KBM-7 (cell line): ENCODE measurements at places on chromosomes 4 and X.

- peak; percentile 66 for DNase-seq
Measured at GRCh38 chrX:150486011-150486410, 82.4 kb upstream of the MTM1 start.

- DNase-seq = no peak
Measured at GRCh38 chr4:102551958-102552565, 50.9 kb downstream of the NFKB1 start.

GRCh38 chr4:54109241-54110018 is 9.5 kb downstream of the GSX2 start:
- no peak for DNase-seq

DNA sequence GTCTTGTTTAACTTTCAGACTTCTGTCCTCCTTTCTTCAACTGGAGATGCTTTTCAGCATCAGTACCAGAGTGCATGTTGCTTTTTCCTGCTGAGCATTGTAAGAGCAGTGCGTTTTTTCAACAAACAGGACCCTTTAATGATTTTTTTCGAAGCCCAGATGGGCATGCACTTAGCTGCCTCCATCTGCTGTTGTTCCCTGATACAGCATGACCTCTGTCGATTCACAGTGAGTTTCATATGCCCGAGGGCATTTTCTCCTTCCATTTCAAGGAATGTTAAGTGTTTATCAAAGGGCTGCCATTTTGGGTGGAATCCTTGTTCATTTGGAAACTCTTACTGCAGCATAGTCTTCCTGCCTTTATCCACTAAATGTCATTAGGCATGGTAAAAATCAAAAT is 428.6 kb downstream of the DTHD1 start:
- DNase-seq = no peak

- DNase-seq = no peak
Measured at GRCh38 chrX:140274811-140275525, 229.9 kb downstream of the SOX3 start.

- no peak for DNase-seq
Measured at GRCh38 chr4:10128761-10129160, 12.2 kb upstream of the WDR1 start.

- no peak for DNase-seq
Measured at GRCh38 chr4:166977596-166977995, 256.7 kb downstream of the SPOCK3 start.

GRCh38 chr4:157687971-157688370 is 467.4 kb downstream of the GRIA2 start:
- no peak for DNase-seq

DNA sequence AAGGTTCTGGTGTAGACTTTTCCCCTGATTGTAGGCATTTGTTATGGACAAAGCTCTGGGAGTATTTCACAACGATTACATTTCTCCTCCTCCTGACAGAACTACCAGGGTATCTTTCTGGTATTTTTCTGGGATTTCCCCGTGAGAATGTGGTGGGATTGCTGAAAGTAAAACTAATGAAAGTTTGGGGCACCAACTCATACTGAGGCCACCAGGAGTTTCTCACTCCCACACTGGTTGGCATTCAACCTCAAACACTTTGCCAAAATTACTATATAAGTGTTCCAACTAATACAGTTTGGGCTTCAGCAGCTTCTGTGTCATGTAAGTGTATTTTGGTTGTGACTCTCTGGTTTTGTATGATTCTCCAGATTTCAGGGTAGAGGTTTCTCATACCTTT is 855.1 kb downstream of the GLUD2 start:
- DNase-seq = no peak

- no peak for DNase-seq
Measured at GRCh38 chr4:119930546-119930945, 136.1 kb downstream of the MAD2L1 start.

DNA sequence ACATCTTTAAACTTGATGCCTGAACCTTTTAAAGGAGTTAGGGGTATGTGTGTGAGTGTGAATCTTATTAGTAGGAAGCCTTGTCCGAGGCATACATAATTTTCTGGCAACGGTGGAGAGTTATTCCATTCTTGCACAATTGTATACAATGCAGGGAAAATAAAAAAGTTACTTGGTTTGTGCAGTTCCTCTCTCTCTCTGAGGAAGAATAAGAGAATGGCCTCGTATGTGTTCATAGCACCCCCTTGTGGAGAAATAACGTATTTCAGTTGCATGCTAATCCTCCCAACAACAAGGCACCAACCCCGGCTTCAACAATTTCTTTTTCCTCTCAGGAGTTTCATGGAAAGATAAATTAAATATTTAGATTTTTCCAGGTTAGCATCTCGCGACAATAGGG is 33.7 kb upstream of the FGF13 start:
- DNase-seq = peak; percentile 86

GRCh38 chrX:40368611-40369061 is 212.1 kb upstream of the ATP6AP2 start:
- no peak for DNase-seq

DNA sequence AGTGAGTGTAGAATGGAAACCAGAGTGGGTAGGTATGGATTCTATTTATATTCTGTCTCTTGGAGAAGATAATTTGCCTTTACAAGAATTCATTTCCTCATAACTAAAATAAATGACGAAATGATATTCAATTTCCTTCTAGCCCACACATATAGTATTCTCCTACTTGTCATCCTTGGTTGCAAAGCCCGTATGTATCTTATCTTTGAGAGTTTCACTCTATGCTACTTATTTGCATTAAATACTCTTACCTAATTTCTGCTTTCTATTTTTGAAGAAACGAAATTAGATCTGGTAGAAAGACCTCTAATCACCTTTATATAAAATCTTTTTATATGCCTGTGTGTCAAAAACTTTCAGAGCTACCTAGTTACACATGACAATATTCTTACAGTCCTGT is 457.7 kb downstream of the NKX6-1 start:
- no peak for DNase-seq

DNA sequence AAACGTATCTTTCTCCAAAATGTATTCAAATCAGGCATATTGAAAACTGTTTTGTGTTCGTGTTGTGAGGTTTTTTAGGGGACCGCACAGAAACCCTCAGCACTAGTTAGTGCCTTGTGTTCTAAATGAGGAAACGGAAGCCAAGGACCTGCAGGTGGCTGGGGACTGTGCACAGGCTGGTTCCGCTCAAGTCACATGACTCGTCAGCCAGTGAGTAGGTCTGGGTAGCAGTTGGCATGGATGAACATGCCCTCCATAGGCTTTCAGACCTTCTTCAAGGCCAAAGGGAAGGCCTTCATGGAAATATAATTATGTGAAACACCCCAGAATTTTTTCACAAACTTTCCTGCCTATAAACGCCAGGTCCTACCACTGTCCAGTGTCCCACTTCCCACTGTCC is 1.3 kb upstream of the F11 start:
- DNase-seq = peak; percentile 5

DNA sequence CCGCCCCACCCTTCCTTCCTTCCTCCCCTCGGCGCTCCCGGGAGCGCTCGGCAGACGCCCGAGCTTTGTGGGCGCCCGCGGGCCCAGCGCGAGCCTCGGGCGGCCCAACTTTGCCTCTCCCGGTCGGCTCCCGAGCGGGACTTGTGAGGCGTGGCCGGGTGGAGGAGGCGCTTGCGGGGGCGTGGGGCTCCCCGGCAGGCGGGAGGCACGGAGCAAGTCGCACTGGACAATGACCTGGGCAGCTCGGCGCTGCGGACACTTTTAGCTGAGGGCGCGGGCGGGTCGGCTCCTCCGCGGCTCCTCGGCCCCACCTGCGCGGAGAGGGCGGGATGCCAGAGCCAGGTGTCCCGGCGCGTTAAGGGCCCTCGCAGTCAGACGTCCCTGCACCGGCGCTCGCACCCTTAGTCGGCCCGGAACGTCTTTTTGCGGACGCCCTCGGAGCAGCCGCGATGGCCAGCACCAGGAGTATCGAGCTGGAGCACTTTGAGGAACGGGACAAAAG is 385 bp downstream of the DCLK2 start:
- DNase-seq = peak; percentile 33

DNA sequence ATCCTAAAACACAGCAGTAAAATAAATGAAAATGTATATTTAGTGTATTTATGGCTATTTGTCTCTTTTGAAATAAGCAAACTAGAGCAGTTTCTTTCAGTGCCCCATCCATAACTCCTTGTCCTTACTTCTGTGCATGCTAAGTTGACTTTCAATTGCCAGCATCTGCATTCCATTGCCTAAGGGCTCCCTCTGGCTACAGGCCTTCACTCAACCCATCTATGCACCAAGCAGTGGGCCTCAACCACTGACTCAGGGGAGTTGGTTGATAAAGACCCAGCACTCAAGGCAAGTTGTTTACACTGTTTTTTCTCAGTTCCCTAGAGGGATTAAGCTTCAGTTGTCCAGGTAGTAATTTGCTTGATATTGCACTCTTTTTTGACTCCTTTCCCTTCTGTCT is 265.7 kb downstream of the IQCM start:
- DNase-seq = no peak

- no peak for DNase-seq
Measured at GRCh38 chr4:110924761-110925160, 301.9 kb upstream of the PITX2 start.

- DNase-seq = no peak
Measured at GRCh38 chrX:38864165-38864564, 62.9 kb downstream of the MID1IP1 start.

DNA sequence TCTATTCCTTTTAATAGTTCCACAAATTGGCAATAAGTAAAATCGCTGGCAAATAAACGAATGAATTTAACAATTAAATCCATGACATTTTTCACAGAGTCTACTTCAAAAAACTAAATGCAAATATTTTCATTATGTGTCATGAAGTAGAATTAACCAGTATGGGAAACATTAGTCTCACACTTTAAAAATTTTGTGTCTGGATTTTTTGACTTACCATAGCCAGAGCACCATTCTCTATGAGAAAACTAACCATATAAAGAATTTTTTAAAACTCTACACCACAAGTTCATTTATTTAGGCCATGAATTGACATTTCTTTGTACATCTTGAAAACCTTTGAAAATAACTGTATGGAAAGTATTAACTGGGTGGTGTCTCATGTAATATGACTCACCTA is 41.2 kb downstream of the PRDM5 start:
- no peak for DNase-seq

- no peak for DNase-seq
Measured at GRCh38 chr4:6437826-6438238, 34.6 kb downstream of the PPP2R2C start.

DNA sequence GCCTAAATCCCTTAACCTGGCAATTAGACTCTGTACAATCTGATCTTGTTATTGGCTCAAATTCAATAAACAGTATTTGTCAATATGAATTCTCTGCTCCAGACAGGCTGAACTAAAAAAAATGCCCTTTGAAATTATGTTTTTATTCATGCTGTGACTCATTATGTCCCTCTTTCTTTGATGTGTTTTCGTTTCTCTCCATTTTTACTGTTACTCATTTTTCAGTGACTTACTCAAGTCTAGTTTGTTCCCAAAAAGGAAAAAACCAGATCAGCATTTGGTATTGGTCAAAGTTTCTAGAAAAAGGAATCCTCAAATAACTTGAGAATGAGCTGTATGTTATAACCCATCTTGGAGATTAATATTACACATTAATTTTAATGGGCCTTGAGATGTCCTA is 40.4 kb downstream of the UNC5C start:
- DNase-seq = no peak

DNA sequence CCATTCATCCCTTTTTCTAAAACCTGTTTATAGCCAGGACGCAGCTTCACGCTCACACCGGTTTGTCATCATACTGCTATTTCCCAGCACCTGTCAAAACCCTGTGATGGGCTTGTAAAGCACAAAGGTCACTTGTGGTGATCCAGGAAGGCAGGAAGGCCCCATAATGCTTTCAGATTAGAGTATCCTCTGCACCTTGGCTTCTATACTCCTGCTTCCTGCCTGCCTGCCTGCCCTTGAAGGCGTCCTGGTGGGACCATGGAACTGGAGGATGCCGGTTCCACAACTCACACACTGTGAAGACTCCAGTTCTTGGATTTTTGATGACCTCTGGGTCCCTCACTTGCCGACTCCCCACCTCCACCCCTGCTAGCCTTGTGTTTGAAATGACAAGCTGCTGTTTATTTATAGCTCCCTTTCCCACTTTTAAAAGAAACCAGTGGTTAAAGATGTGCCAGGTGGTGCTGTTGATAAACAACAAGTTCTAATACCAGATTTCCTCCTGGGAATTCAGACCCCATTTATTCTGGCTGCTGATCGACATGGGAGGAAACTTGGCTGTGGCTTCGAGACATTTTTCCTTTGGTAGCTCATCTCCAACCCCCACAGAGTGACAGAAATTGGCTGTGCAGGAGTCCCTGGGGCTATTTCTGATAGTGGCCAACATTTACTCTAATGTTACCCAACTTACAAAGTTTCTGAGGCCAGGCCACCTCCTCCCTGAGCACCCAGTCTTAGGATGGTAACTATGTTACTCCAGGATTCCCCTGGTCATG is 211.5 kb downstream of the KDR start:
- DNase-seq = no peak

DNA sequence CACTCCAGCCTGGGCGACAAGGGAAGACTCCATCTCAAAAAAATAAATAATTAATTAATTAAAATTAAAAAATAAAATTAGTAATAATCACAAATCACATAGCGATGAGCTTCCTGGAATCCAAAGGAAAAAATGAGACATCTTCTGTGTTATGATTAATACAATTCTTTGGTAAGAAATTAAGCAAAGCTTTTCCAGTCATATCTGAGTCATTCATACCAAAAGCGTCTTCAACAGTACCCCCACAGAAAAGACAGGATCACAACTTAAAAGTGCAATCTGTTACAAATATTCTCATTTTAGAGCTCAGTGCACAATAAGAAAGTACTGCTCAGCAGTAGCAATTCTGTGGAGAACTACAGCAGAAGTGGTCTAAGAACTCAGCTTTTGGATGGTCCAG is 168.5 kb upstream of the MXRA5 start:
- DNase-seq = no peak

- no peak for DNase-seq
Measured at GRCh38 chr4:6110681-6111353, 89.5 kb downstream of the JAKMIP1 start.

DNA sequence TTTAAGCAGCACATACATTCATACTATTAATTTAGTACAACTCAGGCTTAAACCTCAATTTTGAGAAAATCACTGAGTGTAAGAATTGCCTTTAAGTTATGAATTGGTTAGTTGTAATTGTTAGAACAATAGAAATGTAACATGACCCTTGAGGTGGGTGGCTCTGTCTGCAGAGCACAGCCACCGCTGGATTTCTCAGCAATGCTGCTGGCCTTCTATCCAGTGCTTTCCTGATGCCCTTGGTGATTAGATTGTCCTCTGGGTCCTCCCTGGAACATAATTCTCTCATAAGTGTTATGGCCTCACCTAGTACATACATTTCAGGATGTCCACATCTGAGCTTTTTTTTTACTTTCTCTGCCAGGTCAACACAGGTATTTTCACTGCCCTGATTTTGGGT is 213.2 kb downstream of the SLC7A11 start:
- no peak for DNase-seq
